ENCODE measurements at places on chromosomes 12 and 14.

DNA sequence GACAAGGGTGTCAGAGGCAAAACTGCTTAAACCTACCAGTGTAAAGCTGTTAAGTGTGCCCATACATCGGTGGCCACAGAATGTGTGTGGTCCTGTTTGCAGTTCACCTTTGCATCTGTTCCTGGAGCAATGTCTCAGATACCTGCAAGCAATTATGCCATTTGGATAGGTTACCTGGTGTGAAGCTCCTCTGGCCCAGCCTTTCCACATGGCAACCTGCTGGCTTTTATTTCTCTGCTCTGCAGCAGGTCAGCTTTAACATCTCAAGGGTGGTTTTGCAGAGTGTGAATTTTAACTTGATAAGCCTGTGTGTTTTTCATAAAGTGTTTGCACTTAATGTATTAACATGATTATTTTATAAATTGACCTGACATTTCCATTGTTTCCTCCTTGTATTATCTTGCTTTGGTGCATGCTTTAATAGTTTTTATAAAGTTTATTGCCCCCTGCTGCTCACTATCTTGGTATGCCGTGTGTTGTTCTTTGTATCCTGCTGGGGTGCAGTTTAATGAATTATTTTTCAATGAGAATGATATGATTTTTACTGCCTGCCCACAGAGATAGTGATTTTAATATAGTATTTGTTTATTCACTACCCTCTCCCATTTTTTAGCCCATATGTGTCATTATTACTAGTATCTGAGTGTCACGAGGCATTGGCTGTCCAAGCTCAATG, 403.8 kb downstream of the NPAS3 start:
- no peak for DNase-seq

DNA sequence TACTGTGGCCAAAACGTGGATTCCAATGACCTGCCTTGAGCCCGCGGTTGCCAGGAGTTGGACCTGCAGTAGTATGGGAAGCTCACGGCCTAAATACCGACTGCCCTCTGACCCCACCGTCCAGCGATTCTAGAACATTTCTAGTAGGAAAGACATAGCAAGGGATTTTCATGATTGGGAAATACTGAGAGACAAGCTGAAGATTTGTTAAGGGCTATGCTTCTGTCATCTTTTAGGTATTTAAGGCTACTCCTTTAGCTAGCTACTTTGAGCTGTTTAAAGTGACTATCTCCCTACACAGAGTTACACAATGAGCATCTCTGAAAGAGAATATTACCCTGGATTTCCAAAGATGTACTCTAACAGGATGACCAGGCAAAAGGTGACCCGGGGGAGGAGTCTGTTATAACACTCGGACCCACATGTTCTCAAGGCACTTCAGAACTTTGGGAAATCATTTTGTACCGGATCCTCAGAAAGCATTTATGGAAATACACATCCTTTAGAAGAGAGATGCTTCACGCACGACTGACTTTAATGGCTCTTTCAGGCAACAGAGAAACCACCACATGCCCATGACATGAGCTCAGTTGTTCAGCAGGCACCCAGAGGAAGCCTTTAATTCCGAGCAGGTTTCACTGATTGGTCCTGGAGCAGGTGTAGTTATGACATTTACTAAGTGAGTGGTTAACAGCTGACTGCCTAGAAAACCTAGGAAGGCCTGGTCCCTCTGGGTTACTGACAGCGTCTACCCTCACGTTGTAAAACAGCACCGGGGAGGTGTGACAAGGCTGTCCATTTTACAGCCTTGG, 4.2 kb downstream of the BAG5 start:
- DNase-seq: no peak

- no peak for DNase-seq
These were observed 9.2 kb downstream of the ZFP36L1 start for GRCh38 chr14:68783408-68784225.

GRCh38 chr14:51451561-51451960, 200.1 kb upstream of the FRMD6 start:
- no peak for DNase-seq
